Hematopoietic multipotent progenitor cell (in vitro differentiated cells): ENCODE measurements at places on chromosomes 2 and 18. TPM values are rescaled to one million over a fixed set of nuclear protein-coding genes. Genes with fewer than 3 reads are reported as not detected.
A peak's percentile ranks its signal among the peaks of the same experiment; 100 is the strongest.

DNA sequence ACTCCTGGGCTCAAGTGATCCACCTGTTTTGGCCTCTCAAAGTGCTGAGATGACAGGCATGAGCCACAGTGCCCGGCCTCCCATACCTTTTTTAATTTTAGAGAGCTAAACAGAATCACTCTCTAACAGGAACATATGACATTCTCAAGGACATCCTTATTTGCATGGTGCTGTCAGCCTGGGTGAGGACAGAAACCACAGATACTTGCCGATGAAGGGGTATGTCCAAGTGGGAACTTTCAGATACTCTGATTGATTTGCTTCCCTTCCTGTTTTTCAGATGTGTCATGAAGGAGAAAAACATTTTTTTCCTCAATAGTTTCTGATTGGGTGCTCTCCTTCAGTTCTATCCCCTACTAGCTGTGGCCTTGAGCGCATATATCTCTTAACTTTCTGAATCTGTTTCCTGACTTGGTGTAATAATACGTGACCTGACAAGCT lies 49.6 kb downstream of the MYO3B start:
- DNase-seq: no peak

DNA sequence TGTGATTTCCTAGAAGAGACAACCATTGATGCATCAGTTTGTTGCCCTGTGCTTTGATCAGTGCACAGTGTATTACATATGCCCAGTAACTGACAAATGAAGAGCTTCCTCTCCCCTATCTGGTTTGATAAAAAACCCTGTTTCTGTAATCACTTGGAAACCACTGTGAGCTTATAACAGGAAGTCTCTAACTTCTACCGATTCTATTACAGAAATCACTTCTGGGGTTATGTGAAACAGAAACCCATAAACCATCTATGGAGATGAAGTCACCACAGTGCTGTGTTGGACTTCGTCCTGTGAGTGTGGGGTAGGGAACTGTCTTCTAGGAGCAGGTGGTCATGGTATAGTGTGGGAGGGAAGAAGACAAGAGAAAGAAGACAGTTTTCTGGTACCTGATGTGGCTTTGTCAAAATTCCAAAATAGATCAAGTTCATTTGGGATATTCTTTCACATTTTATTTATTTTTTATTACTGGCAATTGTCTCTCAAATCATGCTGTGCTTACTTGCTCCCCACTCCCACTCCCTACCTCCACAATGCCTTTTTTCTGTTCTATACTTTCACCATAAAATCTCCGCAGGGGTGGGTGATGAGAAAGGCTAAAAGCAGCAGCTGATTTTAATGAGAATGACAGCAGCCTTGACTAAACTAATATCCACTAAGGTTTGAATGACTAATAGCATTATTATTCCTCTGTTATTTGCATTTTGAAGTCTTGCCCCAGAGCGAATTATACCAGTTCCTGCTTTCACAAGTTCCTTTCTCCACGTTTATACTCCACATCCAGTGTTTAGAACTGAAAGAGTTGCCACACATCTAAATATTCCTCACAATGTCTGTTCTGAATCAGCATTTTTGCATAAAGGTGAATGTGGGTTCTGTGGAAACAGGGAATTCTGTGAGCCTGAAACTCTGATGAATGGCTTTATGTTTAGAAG lies 41.7 kb upstream of the RND3 start:
- no peak for DNase-seq

GRCh38 chr2:132747046-132747445 lies 77.0 kb upstream of the LYPD1 start:
- DNase-seq: no peak

DNA sequence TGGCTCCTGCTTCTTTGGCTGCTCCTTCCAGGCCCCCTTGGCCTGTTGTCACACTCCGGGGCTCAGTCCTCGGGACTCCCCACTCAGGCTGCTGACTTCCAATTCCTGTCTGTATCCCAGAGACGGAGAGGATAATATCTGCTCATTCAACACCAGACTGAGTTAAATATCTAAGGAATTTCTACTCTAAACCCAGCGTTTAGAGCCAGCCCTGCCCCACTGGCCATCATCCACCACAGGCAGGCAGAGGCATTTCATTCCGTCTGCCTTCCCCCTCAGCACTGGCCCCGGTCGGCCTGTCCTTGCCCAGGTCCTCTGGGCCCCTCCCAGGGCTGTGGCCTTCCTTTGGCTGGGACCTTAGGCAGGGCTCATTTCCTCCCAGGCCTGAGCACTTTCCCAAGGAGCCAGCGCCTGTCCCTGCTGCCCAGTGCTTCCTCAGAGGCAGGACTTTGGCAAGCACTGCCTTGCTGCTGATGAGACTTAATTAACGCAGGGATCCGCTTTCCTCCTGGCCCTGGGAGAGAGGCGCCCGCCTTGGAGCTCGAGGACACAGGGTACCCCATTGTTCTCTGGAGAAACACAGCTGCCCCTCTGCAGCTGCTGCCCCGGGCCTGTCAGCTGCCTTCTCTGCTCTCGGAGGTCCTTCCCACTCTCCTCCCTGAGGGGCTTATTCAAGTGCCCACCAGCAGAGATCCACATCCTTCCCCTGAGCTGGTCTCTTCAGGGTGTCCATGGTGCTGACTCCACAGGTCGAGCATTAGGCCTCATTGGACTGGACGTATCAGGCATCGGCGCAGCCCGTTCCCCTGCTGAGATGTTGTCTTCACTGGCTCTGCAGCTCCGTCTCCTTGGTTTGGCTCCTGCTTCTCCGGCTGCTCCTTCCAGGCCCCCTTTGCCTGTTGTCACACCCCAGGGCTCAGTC lies 42.8 kb downstream of the ATOH8 start:
- DNase-seq: no peak

The OTOF gene
- total RNA-seq: 0.27 TPM

The SGO2 gene
- total RNA-seq: 1.1 TPM

DNA sequence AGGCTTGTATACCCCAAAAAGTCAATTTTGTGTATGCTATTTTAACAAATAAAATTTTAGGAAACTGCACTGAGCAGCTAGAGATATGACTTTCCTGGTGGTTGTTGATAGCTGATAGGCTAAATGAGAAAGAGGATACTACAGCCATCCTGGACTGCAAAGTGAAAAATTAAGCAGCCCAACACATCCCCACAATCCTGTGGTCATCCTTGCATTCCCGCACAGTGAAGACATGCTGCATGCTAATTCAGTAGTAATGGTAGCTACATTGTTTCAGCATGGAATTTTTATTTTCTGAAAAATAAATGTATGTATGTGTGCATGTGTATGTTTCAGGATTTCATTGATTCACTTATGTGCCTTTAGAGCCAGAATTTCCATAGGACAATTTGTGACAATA lies 124.2 kb upstream of the CCDC68 start:
- DNase-seq: no peak

The EMX1 gene
- total RNA-seq: under 0.01 TPM

DNA sequence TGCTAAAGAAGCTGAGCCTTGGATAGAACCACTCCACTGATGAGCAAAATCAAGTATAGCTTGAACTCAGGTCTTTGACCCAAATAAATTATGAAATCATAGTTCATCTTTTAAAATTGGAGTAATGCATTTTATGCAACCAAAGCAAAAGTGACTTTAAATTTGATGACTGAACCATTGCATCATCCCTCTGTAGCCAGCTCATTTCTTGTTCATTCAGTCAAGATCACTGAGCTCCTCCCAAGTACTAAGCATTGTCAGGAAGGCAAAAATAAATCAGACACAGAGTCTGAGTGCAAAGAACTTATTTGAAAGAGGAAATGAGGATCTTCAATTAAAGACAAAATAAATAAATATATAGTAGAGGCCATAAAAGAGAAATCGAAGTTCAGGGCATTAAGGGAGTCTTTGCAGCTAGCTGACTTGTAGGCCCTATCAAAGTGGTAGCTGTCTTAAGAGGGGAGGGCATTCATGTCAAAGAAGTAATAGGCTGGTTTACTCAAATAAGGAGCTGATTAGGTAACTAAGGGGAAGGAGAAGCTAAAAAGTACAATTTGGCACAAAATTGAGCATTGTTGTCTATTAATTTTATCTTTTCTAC lies 411.8 kb downstream of the MTX2 start:
- DNase-seq: no peak

The TEX44 gene
- total RNA-seq: not detected

- DNase-seq: no peak
These were observed 19.0 kb downstream of the OSBPL1A start for GRCh38 chr18:24378598-24378997.

GRCh38 chr2:173187941-173188788 lies 112.5 kb downstream of the MAP3K20 start:
- no peak for DNase-seq

DNA sequence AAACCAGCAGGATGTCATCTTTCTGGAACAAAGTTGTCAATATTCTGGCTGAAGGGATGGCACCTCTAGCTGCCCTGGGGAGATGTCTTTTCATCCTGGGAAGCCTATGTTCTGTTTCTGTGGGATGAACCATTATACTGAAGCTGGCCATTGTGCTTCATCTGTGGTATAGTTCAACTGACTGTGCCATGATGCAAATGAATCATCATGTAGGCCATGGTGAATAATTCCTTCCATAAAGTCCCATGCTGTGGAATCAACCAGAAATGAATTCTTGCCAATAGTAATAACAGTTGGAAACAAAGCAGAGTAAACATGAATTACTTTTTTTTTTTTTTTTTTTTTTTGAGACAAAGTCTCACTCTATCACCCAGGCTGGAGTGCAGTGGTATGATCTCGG lies 64.1 kb upstream of the CNGA3 start:
- no peak for DNase-seq

The TUBB8B gene
- not detected for total RNA-seq

DNA sequence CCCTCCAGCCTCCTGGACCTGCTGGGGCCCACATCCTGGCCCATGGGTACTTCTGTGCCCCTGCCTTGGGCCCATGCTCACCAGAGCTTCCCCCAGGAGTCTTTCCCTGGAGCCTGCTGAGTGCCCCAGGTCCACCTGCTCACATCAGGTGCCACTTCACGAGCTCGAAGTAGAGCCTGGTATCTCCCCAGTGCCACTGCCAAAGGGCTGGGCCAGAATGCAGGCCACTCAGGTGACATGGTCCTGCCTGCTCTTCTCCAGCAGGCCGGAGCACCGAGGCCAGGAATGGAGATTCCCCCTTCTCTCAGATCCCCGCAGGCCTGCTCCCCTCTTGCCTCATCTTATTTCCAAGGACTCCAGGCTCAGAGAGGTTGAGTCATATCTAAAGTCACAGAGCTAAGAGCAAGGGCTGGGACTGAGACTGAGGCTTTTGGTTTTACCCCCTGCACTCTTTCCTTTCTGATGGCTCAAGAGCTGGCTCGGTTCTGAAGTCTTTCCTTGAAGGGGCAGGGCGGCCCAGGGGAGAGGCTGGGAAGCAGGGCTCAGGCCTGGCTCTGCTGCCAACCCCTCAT lies 79.2 kb downstream of the HS1BP3 start:
- DNase-seq: no peak

The SEPTIN10 gene
- total RNA-seq: 0.27 TPM

The MTLN gene
- total RNA-seq: 31.5 TPM

DNA sequence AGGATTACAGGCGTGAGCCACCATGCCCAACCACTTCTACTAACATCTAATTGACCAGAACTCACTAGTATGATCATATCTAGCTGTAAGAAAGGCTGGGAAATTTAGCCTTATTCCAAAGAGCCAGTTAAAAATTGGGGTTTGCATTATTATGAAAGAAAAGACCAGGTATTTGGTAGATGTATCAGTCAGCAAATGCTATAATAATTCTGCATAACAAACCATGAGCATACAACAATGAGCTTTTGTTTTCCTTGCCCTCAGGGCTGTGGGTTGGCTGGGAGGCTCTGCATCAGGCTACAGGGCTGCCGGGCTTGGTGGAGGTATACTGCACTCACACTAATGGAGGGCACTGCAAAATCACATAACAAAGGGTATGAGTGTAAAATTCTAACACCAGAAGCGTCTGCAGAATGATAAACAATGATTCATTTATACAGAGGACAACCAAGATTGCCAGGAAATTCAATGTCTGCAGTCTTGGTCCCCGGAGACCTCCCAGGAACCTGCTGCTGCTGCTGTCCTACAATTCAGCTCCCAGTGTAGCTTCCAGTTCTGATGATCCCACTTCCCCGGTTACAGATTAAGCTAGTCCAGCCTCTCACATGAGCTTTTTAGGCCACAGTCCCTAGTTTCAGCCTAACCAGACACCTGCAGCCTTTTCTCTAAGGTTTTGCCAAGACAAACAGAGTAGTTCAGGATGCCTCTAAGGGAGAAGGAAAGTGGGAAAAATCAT lies 32.2 kb upstream of the ST3GAL5 start:
- DNase-seq: no peak

DNA sequence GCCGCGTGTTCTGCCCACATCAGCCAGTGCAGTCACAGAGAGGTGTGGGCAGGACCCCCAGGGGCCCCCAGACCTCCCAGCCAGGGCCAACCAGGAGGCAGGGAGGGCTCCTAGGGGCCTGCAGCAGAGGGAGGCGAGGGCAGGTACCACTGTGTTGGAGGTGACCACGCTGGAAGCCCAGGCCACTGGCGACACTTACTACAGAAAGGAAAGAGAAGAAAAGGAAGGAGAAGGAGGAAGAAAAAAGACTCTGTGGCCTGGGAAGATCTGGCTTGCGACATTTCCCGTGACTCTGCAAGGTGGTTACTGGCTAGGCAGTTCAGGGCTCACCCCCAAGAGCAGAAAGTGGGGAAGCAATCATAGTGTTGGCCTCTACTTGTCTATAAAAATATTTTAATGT lies 98.1 kb upstream of the BCL2L11 start:
- peak; percentile 8 for DNase-seq

DNA sequence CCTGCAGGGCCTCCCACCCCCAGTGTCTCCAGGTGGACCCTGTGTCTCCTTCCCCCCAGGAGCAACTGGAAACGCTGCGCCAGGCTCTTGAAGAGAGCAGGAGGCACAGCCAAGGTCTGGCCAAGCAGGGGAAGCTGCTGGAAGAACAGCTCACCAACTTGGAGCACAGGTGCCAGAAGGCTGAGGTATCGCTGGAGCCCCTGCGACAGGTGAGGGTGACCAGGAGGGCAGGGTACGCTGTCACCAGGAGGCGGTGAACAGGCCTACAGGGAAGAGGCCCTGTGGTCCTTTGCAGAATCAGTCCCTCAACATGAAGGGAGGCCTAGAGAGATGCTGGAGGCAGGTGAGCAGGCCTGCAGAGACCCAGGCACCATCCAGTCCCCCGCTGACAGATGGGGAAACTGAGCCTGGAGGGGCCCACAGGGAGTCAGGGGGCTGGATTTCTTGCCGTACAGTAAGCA lies 15.6 kb upstream of the SNED1 start:
- no peak for DNase-seq

DNA sequence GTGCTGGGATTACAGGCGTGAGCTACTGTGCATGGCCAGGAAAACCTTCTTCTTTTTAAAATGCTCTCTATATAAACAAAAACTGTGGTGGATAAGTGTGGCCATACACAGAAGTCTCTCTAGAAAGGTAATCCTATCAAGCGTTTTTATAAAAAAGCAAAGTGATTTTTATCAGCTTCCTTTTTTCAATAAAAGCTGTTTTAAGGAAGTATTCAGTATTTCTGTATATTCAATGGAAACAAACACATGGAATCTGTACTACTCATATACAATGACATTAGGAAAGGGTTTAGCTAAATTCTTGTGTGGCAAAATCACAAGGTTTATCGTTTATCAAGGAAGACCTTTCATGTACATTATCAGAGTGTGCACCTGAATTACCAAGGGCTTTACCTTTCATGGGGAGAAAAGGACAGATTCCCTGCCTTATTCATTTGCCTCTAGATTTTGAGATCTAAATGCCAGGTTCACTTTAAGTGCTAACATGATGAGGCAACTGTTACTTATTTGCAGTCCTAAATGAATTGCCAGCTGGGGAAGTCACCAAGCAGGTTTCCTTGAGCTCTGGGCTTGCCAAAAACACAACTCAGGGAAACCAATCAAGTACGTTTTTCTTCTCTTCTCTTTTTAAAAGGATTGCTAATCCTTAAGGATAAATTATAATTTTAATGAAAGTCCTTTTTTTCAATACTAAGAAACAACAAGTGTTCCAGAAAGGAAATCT lies 70.8 kb downstream of the RTN4 start:
- DNase-seq: no peak

The MDH1B gene
- total RNA-seq: 1.3 TPM
